Stimulated activated CD4-positive, alpha-beta T cell treated with anti-CD3 and anti-CD28 coated beads, Interleukin-1b, Interleukin-23, amount 100 ng/mL, for 1 hour (primary cell): ENCODE measurements at places on chromosomes 7 and 10.

DNA sequence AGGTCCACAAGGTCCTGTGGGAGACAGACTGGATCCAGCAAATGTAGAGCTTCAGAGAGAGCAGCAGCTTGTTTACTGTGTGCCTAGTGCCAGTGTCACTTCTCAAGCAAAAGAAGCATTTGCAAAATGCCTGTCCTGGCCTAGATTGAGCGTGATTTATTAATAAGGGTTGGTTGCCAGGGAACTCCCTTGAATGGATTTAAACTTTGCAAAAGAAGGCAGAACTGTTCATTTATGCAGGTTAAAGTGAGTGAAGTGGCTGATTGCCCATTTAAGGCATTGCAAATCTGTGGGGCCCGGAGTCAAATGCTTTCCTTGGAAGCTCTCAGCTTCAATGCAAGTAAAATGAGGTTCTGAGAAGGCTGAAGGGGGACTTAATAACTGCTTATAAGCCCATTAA is 71.3 kb downstream of the CDHR3 start:
- no peak for DNase-seq

- no peak for DNase-seq
Measured at GRCh38 chr7:44767912-44768627, 19.4 kb downstream of the ZMIZ2 start.

GRCh38 chr10:24438800-24439199 is 229.9 kb downstream of the KIAA1217 start:
- DNase-seq = no peak

DNA sequence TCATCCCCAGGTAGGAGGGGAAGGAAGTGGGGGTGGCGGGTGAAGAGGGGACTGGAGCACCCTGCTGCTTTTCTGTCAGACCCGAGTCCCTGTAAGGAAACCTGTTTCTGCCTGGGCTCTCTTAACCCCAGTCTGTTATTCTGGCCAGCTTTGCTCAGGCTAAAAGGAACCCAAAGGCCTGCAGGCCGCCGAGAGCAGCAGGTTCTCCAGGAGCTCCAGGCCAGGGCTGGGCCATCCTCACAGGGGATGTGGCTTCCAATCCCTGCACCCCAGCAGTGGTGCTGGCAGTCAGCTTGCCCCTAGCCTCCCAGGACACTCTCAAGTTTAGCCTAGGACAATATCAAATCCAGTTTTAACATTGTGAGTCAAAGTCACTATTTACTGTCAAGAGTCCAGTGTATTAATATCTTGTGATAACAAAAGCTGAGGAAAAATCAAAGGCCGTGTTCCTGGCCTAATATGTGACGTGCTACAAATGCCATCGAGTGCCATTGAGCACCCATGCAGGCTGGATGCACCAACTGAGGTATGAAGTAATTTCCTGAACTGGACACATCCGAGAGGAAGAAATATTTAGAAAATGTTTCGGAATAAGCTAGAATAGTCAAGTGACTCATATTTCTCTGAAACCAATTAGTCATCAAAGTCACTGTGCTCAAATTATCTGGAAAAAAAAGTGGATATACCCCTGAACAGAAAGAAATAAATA is 7.0 kb downstream of the PKD1L1 start:
- DNase-seq = no peak

- DNase-seq = no peak
Measured at GRCh38 chr10:26488344-26488743, 50.2 kb downstream of the APBB1IP start.

DNA sequence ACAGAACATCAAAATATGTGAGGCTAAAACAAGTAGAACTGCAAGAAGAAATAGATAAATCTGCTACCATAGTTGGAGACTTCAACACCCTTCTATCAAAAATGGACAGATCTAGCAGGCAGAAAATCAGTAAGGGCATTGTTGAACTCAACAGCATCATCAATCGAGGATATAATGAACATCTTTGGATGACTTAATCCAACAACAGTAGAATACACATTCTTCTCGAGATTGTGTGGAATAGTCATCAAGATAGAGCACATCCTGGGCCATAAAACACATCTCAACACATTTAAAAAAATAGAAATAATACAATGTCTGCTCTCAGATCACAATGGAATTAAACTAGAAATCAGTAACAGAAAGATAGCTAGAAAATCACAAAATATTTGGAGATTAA is 9.9 kb downstream of the IGFBP1 start:
- no peak for DNase-seq

- no peak for DNase-seq
Measured at GRCh38 chr10:3766046-3766756, 18.8 kb downstream of the KLF6 start.

DNA sequence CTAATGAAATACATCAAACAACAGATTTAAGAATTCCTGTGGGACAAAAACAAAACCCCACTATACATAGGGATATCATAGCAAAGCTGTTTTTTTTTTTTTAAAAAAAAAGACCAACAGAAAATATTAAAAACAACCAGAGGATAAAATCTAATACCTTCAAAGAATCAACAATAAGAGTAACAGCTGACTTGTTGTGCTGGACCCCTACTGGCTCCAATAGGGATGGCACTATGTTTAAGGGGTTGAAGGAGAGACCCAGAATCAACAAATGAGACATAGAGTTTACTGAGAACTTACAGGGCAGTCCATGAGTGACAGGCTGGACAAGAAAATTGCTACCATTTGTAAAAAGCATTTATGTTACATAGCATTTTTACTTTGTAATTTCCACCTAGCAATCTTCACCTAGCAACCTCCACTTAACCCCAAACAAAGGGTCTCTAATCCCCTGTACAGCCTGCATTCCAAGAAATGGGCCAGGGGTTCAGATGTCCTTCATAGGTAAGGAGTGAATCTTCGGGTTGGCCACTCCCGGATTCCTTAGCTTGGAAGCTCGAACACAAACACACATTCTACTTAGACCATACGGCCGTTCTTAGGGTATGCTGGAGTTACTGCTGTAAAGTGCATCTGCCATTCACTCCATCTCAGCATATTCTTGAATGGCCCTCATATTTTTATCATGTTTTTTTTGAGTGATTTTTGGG is 25.8 kb downstream of the ASZ1 start:
- DNase-seq = no peak

DNA sequence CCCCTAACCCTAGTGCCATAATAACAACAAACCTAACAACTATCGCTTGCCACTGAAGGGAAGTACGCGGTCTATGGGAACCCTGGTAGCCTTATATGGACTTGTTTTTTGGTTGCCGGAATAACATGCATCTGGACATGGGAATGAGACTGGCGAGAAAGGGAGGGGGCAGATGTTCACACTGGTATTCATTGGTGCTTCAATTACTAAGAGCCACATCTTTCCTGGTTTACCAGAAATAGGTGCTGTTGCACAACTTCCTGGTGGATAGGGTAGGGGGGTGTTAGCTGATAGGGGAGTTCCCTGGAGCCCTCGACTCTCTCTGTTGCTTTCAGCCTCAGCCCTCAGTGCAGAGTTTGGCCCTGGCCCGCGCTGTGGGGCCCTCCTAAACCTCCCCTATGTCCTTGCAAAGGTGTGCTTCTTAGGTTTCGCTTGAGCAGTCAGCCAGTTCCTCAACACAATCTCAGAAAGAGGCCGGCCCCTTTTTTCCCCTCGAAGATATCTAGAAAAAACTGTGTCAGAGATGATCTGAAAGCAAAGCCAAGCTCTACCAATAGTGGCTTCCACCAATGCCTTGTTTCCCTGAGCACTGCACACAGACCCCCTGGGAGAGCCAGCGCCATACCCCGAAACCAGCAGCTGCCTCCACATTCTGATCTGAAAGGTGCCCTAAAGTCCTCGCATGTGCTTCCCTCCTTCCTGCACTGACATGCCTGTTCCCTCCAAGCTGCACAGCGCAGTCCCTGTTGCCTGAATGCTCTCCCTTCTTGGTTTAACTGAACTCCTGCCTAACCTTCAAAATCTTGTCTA is 13.5 kb downstream of the TBXAS1 start:
- DNase-seq = no peak

DNA sequence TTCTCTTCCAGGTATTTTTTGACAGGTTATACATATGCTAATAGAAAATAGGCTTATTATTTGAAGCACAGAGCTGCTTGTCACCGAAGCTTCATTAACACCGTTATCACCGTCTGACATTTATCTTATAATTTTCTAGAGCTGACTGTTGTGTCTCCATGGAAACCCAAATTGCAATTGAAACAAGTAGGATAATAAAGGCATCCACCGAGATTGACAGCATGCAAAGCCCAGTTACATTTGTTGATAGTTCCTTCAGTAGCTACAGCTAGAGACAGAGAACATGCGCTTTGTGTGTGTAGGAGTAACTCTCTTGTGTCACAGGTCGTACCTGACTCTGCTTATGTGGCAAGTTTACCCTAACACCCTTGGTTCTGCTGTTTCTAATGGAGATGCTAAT is 135.6 kb downstream of the CELF2 start:
- DNase-seq = no peak

DNA sequence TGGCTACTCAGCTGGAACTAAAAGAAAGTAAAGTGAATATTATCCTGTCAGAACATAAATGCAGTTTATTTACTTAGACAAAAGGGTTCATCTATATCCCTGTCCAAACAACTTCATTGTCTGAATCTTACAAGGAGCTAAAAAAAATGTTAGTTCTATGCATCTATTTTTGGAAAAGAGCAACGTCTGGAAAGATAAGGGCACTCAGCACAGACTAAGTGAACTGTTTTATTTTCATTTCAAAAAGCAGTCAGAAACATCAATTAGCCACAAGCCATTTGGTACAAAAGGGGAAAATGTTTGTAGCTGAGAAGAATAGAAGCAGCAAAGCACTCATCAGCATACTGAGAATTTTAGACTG is 245.5 kb downstream of the FOXP2 start:
- DNase-seq = no peak

DNA sequence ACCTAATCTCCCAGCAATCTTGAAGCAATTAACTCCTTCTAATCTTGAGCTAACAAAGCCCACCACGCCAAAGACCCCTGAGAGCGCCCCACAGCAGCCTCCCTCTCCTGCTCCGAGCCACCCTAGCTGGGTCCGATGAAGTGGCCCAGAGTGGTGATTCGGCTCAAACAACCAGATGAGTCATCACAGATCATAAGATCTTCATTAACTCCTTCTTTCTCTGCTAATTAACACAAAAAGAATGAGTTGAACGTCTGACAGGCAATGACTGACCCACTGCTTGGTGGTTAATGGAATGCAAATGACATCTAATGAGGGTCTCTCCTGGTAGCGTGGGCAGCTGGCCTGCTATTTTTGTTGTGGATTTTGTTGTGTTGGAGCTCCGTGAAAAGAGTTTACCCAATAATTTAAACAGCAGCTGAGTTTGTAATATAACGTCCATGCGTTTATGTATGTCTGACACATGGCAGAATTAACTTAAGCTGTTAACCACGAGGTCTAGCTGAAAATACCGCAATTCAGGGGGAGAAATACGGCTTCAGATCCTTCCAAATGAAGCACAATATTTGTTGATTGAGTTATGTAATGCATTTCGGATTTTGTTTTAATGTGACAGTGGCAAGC is 161.4 kb downstream of the RAB11FIP2 start:
- no peak for DNase-seq

GRCh38 chr7:147279964-147280374 is 1163.4 kb downstream of the CNTNAP2 start:
- DNase-seq = no peak

GRCh38 chr10:79267499-79267898 is 79.8 kb upstream of the PPIF start:
- DNase-seq = no peak

DNA sequence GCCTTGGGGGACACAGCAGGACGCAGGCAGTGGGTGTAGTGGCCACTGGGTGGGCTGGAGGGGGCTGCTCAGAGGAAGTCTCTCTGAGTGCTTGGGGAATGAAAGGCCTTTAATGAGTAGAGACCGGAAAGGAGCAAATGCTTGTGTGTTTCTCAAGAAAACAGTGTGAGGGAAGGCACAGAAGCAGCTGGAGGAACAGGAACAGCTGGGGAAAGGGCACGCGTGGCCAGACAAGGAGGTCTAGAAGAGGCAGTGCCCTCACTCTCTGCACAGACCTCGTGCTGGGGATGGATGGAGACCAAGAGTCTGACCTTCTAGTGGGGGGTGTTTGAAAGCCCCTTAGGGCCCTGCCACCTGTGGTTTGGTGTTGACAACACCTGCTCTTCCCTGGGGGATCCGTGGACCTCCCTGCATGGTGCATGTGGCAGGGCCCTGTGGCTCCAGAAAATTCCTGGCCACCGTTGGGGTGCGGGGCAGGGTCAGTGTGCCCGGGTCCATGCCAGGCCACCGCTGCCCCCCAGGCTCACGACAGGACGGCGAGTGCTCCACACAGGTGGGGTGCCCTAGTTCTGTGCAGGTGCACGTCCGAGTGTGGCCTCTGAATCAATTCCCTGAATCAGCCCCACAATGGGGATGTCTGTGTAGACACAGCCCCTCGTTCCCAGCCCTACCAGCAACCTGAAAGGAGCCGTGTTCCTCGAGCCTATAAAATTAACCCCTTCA is 25.9 kb upstream of the FAM20C start:
- DNase-seq = no peak

- no peak for DNase-seq
Measured at GRCh38 chr10:128003521-128003920, 96.6 kb downstream of the PTPRE start.

- DNase-seq = no peak
Measured at GRCh38 chr10:51666456-51666855, 32.9 kb downstream of the CSTF2T start.

DNA sequence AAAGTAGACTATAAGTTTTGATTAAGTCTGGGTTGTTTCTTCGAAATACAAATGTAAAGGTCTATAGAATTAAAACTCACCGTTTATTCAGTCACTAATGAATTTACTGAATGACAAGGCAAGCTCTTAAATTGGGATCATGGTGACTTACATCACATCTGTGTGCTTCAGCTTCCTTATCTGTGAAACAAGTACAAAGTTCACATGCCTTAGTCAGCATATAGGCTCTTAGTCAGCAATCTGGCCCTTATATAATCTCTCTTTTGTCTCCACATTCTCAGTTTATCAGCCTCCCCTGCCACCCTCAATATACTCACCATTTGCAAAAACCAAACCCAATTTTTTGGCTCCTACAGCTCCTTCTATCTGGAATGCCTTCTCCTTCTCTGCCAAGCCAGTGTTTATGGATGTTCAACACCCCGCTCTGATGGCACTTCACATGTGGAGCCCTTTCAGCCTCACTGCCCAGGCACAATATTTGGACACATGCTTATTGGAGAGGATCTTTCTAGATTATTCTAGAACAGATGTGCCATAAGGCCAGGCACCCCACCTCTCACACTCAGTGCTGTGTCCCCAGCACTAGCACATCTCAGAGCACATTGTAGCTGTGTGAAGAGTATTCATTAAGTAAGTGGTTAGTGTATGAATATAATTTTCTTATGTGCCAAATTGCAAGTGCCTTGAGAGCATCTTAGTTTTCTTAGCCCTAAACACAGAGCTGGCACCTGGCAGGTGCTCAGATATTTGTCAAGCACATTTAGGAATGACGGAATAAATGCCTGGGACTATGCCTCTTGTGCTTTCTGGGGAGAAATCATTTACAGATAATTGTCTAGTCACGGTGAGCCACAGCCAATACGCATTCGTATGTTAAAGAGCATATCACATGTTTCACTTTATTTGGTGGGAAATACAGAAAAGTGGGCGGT is 9.8 kb upstream of the LAMB1 start:
- no peak for DNase-seq

DNA sequence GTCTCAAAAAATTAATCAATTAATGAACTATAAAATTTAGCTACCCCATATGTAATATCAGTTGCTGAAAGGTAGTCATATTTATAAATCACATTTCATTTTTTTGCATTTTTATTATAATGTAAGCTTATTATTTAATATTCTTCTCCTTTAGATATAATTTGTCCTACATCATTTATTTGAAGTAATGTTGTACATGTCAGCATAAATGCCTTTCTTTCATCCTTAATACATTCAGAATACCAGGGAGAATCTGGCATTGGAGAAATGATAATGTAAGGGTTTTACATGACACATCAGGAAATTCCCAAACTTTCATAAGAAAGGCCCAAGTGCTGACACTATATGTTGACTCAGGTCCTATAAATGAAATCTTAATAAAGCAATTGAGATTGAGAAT is 742.1 kb downstream of the CNTNAP2 start:
- DNase-seq = no peak
